ENCODE measurements at places on chromosomes 2 and 18.

DNA sequence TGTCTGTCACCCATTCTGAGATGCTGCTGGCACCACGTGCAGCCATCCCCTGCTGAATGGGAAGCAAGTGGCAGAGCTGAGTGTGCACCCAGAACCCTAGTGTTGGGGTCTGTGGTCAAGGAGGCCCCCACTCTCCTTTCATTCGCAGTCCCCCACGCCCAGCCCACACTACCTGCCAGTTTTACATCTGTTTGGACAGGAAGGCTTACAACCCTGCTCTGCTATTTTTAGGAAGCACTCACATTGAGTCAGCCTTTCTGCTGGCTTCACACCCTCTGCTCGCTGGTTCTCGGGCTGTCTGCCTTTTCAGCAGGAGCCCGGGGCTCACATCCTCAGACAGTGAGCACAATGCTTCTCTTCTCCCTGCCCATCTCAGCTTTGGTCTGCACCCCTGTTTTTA lies 10.7 kb upstream of the ADCY3 start:
- no peak for DNase-seq

GRCh38 chr2:186687807-186688211 lies 6.1 kb upstream of the FAM171B start:
- no peak for DNase-seq

GRCh38 chr2:239436076-239436475 lies 35.3 kb upstream of the HDAC4 start:
- no peak for DNase-seq

- no peak for DNase-seq
Observed at GRCh38 chr2:137287913-137288639, 522.7 kb downstream of the THSD7B start.

DNA sequence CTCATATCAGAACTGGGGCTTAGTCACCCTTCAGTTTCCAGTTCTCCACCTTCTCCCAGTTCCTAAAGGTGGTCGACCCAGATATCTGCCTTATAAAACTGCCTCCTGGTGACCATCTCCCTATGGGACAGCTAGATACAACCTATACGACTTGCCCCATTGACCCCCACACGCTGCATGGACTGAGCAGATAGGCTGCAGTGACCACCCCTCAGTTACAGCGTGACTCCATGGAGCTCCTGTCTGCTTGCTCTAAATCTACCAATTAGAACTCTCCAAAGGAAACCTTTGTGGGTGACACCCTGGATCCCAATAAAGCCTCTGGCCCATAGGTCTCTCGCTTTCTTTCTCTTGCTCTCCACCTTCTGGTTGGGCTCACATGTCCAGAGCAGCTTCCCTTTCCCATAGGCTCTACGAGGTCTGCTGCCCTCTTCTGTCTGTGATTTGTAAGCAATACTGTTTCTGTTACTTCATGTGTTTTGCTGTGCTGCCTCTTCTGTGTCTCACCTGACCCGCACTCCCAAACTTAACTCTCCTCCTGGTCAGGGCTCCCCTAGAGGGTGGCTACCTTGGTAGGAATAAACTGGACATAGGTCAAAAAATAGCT lies 971.3 kb upstream of the FAM98A start:
- DNase-seq = no peak

DNA sequence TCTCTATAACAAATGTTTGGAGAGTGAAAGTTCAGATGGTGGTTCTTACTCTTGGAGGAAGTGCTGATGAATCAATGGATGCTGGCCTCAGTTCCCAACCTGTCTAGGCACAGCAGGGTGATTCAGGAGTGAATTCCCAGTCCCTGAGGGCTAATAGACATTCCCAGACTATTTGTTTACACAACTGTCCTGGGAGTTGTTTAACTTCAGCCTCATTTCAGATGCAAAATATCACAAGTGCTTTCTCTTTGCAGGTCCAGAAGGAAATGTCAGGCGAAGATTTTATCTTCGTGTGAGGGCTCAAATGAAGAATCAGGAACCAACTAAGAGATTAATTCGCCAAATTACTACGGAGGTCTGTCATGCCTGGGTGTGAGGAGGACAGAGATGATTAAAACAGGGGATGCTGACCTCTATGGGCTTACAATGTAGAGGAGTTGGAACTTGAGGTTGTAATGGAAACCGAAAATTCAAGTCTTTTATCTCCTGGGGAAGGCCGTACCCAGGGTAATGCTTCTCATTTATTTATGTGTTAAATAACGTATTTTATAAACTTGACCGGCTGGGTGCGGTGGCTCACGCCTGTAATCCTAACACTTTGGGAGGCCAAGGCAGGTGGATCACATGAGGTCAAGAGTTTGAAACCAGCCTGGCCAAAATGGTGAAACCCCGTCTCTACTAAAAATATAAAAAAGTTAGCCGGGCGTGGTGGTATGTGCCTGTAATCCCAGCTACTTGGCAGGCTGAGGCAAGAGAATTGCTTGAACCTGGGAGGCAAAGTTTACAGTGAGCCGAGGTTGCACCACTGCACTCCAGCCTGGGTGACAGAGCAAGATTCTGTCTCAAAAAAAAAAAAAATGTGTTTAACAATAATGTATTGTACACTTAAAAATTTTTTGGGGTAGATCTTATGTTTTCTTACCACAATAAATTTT lies 38.7 kb upstream of the SLC1A4 start:
- no peak for DNase-seq

DNA sequence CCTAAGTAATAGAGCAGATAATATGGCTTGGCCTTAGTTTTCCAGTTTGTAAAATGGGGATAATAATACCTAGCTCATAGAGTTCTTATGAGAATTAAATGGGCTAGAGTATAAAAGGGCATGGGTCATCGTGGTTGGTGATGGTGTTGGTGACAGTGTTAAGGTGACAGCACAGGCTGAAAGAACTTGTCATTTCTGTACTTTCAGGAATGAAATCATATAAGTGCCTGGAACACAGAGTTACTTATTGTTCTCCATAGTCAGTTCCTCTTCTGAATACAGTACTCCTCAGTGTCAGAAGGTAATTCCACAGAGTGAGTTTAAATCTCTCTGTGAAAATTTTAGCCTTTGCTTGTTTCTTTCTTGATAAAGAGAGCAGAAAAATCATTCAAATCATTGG lies 42.4 kb downstream of the KIF5C start:
- no peak for DNase-seq

GRCh38 chr2:101608408-101609310 lies 88.8 kb upstream of the MAP4K4 start:
- DNase-seq = no peak

DNA sequence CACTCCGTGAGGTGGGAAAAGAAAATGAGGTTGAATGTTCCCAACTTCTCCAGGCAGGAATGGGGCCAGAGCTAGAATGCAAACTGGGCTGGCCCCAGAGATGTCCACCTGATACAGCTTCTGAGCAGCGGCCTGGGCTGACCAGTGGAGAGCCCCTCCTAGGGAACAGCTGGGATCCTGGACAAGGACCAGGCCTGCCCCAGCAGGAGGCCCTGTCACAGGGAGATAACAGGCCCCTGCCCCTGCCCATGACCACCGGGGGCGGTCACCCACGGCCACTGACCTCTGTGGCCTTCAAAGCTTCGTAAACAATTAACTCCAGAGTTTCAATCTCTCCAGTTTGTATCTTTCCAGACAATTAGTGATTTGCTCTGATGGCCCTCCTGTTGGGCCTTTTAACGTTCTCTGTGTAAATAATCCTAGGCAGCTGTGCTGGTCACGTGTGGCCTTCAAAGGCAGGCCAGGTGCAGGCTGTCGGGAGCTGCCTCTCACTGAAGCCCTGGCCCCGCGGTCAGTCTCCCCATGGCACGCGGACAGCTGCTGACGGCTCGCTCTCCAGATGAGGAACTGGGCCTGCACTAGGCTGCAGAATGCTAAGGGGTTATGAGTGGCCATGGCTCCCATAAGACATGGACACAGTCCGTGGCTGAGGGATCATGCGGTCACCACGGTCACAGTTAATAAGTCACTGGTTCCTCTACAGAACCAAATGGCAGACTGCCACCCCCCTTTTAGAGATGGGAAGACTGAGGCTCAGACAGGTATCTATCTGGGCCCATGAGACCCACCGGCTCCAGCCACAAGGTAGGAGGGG lies 9.2 kb downstream of the HS6ST1 start:
- DNase-seq = no peak

DNA sequence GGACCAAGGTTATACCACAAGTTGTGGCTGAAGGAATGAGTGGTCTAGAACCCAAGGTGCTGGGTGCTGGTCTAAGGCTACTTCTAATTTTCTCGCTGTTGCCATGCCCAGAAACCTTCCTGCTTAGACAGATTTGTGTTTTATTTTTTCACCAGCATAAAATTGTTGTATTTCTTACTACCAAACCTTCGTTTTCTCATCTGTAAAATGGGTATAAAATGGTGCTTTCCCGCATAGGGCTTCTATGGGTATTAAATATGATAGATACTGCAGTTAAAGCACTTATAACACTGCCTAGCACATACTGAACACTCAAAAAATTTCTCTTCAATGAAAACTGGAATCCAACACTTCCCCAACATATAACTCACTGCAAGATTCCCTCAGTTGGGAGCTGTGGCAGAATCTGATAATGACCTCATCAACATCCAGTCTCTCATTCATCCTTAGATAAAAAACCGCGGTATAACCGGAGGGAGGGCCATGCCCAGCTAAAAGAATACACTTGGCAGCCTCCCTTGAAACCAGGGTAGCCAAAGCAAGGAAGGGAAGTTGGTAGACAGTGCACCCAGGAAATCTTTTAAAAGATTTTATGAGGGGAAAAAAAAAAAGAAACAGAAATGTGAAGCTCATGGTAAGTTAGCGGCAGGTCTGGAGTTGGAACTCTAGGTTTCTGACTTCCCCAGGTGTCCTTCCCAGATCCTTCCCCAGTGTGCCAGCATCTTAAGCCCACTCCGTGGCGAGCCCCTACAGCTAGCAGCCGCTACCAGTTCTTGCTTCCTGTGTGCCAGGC lies 1.2 kb downstream of the NEMP2 start:
- DNase-seq = no peak

GRCh38 chr2:108084311-108084710 lies 98.0 kb downstream of the SLC5A7 start:
- no peak for DNase-seq

DNA sequence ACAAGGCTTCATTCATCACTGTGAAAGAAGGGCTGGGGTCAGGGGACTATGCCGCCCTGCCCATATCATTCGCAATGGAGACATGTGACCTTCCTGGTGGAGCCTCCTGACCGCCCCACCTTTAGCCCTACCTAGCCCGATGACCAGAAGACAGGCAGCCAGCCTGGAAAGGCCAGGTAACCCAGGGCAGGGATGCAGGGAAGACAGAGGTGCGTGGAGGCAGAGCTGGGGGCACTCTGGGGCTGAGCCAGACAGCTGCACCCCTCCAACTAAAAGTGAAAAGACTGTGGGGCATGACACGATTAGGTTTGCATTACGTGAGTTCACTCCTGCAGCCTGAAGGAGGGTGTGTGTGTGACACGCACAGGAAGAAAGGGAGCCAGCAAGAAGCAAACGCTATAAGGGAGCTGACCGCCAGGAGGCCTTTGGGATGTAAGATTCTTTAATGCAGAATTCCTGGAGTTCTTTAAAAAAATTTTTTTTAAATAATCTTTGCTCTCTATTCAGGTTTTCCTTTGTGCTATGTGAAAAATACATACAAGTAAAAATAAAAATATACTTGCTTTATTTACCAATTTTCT lies 3.7 kb upstream of the HES6 start:
- DNase-seq = no peak

DNA sequence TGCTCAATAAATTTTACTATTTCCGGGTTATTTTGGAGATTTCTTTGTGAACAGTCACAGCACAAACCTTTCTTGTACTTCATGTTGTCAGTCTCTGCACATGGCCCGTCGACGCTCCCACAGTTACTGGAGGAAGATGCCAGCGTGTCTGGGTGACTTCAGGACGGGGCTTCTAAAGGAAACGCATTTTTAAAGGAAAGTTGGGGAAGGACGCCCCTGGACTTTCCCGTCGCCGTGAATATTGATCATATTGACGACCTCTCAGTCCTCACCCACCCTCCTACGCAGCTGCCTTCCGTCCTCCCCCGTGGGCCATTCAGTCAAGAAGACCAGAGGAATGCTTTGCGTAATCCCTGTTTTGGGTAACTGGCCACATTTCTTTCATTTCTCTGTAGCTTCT lies 71.1 kb upstream of the SNTG2 start:
- no peak for DNase-seq

GRCh38 chr2:42325609-42326008 lies 35.4 kb downstream of the COX7A2L start:
- DNase-seq = no peak

DNA sequence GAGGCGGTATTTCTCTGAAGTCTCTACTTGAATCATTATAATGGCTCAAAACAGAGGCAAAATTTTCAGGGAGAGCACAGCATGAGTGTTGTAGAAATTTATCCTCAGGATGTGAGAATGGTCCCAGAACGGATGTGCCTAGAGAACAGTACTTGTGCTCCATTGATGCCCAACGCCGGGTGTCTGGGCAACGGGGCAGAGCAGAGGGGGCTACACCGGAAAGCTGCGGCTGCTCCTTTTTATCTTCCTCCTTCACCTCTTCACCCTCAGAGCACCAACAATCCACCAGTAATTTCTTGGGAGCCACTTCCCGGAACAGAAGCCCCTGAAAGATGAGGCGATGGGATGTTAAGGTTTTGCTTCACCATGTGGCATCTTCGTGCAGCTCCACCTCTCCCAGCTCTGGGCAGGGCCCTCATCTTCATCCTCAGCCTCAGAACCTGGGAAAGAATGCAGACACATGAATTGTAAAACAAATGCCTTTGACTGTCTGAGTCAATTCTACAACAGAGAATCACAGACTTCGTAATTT lies 71.5 kb downstream of the PTGR3 start:
- no peak for DNase-seq

GRCh38 chr2:60282886-60283285 lies 270.6 kb downstream of the BCL11A start:
- no peak for DNase-seq

GRCh38 chr2:9832586-9832985 lies 10.7 kb upstream of the TAF1B start:
- DNase-seq = no peak

DNA sequence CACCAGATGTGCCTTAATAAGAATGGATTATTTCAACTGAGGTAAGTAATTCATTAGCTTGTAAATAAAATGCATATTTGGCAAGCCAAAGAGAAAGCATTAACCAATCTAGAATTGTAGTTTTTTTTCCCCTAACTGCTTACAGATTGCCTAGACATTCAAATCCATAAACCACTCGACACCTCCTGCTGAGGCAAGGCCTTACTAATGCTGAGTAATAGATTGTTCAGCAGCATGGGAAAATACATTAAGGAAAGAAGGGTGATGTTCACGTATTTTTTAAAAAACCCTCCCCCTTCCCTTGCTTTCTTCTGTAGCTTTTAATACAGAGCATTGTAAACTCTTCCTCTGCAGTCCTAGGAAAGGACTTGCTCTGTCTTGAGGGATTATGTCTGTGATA lies 17.0 kb upstream of the LINC00305 start:
- DNase-seq = no peak

DNA sequence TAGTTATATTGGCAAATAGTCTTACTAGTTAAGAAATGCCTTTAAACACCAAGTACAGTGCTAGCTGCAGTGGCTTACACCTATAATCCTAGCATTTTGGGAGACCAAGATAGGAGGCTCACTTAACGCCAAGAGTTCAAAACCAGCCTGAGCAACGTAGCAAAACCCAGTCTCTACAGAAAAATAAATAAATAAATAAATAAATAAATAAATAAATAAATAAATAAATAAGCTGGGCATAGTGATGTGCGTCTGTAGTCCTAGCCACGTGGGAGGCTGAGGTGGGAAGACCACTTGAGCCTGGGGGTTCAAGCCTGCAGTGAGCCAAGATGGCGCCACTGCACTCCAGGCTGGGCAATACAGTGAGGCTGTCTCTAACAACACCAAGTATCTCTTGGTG lies 158.6 kb upstream of the ALPP start:
- DNase-seq = no peak

Data from GOT3 (cell line).